NB4 (cell line): ENCODE measurements at places on chromosomes 13 and 19.

- DNase-seq, result no peak
These were observed 62.8 kb downstream of the PEPD start for GRCh38 chr19:33458807-33459206.

DNA sequence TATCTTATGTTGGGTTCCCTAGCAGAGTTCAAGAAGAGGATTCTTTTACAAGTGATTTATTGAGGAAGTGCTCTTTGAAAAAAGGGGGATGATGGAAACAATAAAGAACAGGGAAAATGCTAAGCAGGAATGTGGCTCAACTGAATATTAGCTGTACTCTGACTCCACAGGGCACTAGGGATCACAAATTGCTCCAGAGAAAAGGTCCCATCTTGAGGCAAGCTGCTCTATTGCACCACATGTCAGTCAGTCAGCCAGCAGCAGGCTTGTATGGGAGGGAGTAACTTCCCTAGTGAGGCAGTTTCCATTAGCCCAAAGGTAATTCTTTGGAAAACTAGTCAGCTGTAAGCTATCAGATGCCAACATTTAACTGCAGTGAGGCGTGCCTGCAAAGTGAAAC lies 73.3 kb upstream of the FNDC3A start:
- DNase-seq, result peak; percentile 26

DNA sequence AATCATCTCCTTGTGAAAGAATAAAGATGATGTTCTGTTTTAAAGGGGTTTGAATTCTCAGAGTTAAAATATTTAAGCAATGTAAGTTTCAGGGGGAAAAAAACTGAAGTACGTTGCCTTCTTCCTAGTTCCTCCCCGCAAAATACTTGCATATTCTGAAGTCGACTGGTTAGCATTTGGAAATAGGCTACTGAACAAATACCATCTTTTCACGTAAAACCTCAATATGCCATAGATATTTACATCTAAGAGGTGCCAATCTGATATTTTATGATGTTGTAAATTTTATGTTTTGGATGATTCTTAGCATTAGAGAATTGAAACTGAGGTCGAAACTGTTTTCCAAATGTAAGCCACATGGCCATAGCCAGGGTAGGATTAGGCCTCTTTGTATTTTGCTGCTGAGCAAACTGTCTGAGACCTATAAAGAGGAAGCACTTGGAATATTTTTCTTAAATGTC lies 138.3 kb downstream of the FLT1 start:
- DNase-seq, result no peak

- peak; percentile 20 for DNase-seq
These were observed 21.5 kb upstream of the OXGR1 start for GRCh38 chr13:97015661-97016350.

- no peak for DNase-seq
These were observed 19.0 kb downstream of the UPF1 start for GRCh38 chr19:18850471-18851375.

DNA sequence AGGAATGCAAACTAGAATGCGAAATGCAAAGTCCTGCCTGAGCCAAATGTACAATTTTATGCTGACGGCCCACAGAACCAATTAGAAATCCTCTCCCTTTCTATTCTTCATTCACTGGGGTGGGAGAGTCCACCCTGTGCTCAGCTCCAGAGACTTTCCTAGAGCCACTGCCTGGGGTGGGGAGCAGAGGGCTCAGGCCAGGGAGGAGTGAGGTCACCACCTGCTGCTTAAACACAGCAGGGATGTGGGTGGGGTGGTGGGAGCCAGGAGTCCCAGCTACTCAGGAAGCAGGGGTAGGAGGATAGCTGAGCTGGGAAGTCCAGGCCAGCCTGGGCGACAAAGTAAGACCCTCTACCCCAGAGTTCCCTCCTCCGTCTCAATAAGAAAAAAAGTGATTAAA lies 26.9 kb upstream of the ZNF83 start:
- no peak for DNase-seq

DNA sequence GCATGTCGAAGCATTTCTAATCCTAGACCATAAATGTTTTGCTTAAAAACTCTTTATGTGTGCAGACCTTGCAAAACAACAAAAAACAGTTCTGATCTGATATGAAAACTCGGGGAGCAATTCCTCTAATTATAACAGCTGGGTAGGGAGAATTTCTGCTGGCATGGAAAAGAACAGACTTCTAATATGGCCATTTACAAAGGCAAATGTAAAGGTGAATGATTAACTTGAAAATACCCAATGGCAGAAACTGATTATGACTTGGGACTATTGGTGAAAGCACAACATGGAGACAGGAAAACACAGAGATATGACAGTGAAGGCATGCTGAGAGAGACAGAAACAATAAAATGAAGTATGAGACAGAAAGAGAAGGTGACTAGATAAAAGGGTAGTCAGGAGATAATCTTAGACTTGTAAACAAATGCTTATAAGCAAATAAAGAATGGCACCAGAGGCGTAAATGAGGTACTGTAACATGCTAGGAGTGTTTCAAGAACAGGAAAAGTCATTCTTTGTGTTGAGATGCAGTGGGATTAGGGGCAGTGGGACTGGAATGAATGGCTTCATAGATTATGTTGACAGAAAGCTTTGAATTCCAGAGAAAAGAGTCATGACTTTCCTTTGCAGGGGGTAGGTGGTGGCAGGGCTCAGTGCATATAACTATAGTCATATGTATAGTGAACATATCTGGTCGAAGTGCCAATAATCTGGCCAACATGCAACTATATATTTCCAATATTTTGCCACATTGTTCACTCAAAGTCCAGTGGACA lies 393.0 kb downstream of the ITGBL1 start:
- DNase-seq, result no peak

DNA sequence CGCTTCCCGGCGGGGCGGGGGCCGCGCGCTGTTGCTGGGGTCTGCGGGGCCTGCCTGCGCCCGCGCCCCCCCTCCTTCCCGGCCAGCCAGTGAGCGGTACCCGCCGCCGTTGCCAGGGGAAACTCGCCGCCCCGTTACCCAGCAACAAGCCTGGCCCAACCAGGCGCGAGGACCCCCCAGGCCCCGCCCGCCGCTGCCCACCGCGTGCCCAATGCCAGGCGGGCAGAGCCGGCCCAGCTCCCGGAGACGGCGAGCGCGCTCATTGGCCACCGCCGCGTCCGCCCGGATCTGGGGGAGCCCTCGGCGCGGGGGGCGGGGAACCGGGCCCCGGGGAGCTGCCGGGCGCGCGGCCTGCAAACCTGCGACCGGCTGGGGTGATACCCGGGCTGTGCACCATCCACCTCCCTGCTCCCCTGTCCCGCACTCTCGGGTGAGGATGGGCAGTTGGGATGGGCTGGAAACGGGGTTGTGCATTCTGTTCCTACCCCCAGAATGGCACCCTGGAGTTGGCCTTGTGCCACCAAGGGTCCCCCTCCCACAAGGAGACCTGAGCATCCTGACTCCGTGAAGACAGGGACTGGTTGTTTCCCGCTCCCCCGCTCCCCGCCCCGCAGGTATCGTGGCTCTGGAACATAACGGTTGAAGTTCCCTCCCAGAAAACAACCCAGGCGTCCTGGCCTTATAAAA lies 8.8 kb upstream of the BBC3 start:
- DNase-seq, result peak; percentile 38

DNA sequence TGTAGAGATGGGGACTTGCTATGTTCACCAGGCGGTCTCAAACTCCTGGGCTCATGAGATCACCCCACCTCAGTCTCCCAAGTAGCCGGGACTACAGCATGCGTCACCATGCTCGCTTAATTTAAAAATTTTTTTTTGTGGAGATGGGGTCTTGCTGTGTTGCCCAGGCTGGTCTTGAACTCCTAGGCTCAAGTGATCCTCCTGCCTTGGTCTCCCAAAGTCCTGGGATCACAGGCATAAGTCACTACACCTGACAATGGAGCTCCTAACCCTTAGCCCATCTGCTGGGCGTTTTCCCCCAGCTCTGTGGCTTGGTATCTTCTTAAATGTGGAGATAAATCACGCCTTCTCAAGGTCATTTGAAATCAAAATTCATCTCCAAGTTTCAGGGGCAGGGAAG lies 6.3 kb upstream of the ADAMTS10 start:
- DNase-seq, result no peak

DNA sequence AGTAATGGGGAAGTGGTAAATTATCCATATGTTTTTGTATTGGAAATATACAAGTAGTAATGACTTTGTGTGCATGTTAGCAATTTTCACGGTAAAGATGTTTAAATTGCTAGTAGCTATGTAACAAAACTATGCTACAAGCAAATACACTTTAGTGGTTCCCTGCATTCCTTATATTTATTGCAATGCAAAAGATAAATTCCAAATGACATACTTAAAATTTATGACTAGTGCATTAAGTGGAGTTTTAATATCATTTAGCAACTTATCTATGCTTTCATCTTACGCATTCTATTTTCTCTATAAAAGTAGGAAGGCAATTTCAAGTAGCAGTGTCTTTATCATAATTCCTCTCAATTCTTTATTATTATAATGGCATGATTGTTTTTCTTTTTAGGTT lies 482.8 kb downstream of the SLITRK5 start:
- no peak for DNase-seq

DNA sequence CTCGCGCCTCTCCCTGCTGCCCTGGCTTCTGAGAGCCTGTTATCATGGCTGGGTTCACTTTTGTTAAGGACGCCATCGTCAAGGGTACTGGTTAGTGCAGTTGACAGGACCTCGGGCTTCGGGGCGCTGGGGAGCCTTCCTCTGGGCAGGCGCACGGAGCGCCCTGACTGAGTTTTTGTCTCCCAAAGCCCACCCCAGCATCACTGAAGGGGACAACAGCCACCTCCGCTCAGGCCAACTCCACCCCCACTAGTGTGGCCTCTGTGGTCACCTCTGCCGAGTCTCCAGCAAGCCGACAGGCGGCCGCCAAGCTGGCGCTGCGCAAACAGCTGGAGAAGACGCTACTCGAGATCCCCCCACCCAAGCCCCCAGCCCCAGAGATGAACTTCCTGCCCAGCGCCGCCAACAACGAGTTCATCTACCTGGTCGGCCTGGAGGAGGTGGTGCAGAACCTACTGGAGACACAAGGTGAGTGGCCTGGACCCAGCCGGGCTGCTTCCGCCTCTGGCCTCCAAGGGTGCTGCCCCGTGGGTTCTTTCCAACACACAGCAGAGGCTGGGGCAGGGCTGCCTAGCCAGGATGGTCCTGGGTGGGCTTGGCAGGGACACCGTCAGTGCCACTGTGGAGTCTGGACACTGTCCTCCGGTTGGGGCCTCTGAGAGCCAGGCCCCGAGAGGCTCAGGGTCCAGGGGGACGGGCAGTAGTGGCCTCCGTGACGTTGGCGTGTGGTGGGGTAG lies 16.9 kb downstream of the TSSK6 start:
- no peak for DNase-seq

GRCh38 chr19:39133431-39134270 lies 8.1 kb downstream of the PAK4 start:
- no peak for DNase-seq

GRCh38 chr19:30439310-30439709 lies 67.1 kb downstream of the ZNF536 start:
- no peak for DNase-seq

- peak; percentile 19 for DNase-seq
These were observed 239.5 kb downstream of the EFNB2 start for GRCh38 chr13:106295971-106296370.

GRCh38 chr13:72284791-72285190 lies 417.8 kb upstream of the DACH1 start:
- DNase-seq, result no peak
